Germinal center (tissue), 1 donor: ENCODE measurements at places on chromosomes 11 and 22.

DNA sequence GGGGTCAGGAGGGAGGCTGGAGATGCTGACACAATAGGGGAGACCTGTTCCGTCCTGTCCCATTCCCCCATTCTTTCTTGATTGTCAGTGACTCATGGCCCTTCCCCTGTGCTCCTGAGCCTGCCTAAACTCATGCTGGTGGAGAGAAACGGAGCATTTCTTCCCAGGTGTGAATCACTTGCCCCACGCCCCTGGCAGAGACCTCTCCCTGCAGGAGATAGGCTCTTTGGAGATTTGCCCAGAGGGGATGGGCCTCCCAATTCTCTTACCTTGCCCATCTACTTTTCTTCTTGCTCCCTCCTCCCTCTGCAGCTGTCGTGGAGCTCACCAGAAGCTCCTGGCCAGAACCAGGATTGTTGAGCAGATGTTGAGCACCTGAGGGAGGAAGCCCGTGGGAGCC is 121.9 kb upstream of the OR9Q1 start:
- no peak for DNase-seq

- DNase-seq, result no peak
Observed at GRCh38 chr11:117523680-117524079, 196.0 kb downstream of the CEP164 start.

DNA sequence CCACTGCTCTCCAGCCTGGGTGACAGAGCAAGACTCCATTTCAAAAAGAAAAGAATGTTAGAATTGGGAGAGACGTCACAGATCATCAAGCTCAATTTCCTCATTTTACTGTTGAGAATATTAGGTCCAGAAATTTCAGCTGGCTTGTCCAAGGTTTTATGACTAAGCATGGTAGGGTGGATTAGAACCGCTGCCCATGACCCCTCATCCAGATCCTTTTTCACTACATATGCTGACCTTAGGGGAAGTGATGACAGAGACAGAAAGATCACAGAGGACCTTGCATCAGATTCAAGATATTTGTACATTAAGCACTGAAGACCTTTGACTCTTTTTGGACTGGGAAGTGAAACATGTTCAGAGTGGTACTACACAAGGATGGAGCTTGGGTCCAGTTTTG is 134.5 kb downstream of the ADAMTS15 start:
- DNase-seq, result no peak

DNA sequence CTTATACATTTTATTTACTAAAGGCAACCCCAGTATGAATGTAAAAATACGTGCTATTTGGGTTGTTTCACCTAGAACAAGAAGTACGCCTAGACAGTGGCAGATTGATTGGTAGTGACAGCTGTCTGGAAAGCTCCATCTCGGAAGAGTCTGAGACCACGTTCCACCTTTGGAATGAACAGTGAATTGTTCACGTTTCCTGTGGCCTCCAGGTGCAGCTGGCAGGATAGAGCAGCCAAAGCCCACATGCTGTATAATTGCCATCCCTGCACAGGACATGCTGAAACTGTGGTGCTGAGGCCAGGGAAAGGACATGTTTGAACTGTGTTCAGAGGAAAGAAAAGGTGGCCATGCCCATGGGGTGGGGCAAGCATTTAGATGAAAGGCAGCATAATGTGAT is 218.7 kb upstream of the MTNR1B start:
- DNase-seq, result no peak

DNA sequence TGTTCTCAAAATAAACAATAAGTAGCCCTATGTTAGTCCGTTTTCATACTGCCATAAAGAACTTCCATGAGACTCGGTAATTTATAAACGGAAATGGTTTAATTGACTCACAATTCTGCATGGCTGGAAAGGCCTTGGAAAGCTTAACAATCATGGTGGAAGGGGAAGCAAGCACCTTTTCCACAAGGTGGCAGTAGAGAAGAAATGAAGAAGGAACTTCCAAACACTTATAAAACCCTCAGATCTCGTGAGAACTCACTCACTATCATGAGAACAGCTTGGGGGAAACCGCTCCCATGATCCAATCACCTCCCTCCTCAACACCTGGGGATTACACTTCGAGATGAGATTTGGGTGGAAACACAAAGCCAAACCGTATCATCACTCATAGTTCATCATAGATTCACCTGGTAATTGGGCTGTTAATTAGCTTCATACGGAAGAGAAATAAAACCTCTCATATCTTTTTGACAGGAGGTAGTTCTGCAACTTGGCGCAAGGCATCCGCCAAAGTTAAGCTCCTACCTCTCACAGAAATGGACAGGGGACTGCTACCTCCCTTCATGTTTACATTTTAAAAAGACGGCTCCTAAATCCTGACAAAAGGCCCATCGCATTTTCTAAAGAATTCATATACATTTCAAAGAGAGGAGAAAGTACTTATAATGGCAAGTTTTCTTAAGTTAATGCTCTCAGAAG is 49.0 kb downstream of the MUC15 start:
- DNase-seq, result no peak

DNA sequence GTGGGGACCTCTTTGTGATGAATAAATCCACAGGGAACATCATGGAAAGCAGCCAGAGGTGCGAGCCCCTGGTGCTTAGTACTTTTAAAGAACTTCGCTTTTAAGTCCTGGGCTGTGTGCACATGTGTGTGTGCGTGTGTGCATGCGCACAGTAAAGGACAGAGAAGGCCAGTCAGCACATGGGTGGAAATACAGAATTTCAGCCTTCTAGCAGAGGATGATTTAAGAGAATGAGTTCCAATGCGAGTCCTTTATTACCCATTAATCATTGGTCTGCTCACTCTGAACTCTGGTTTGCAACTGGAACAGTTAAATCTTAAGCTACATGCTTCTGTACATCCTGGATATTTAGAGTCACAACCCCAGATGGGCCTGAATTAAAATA is 18.9 kb downstream of the TEAD1 start:
- DNase-seq, result no peak

DNA sequence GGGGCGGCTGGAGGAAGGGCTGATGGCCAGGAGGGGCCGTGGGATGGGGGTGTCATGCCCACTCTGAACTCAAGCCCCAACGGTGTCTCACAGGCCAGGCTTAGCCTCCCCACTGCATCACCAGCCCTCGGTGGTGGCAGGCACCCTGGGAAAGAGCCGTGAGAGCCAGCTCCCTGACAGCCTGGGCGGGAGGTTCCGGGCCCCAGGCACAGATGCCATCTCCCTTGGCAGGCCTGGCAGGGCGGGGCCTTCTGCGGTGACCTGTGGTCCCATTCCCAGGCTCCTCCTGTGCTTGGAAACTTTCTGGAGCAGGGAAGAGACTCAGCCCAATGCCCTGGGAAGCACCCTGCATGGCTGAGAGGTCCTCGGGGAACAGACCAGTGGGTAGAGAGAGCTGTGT is 4.8 kb downstream of the PHLDA2 start:
- no peak for DNase-seq

DNA sequence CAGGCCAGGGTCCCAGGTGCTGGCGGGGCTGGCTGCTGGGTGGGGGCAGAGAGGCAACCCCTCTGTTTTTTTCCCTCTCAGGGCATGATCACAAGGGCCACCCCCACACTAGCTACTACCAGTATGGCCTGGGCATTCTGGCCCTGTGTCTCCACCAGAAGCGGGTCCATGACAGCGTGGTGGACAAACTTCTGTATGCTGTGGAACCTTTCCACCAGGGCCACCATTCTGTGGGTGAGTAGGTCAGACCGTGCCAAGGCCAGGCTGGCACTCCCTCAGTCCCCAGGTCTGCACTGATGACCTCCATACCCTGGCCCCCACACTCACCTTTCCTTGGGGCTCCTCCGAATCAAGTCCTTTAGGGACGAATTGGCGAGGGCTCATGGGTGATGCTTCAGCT is 7.3 kb downstream of the TCN2 start:
- DNase-seq, result no peak

DNA sequence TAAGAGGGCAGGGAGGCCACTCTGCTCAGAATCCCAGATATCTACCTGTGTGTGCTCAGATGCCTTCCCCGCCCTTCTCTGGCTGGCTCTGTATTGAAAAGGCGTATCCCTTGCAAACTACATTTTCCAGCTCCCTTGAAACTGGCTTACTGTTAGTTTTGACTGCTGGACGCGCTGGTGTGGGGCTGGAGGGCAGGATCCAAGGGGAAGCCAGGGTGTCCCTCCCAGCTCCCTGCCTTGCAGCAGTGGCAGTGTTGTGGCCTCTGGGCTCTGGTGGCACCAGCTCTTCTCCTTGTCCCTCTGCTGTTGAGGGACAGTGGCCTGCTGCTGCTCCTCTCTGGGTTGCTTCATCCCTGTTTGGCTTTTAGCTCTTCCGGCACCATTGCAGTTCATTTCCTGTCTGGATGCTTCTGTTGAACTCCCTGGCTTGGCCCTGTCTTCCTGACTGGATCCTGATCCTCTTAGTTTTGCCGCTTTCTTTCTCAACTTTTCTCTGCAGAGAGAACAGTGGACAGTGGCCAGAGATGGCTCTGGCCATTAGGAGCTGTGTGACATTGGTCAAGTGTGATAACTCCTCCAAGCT is 107.1 kb upstream of the PARVA start:
- DNase-seq, result no peak
